ENCODE measurements at places on chromosomes 7 and 10.

DNA sequence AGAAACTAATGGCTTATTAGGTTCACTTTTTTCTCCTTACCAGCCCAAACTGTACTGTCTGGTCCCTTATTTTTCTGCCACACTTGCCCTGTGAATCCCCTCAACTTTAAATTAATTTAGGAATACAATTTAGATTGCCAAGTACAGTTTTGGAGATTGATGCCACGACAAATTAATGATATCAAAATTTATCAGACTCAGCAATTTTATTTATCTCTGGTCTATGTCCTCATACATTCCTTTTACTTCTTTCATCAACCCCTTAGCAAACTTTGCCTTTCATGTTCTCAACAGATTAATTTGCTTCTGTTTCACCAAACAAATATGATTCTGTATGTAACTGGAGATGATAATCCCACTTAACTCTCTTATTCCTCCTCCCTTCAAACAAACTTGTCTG, 38.2 kb downstream of the SHOC2 start:
- no peak for DNase-seq

DNA sequence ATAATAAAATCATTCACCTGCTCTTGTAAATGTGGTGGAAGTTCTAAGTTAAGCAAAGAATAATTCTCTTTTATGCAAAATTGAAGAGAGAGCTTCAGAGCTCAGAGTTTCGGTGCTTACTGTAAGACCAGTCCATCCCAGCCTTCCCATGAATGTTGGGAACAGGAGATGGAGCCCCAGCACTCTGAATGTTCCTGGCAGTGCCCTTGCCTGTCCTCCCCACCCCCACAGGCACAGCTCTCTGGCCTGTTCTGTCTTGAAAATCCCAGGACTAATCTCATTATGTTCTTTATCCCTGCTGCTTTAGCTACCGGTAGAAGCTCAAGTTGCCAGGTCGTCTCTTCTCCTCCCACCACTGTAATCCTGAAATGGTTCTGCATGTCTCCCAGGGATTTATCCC, 29.1 kb upstream of the LHFPL3 start:
- DNase-seq = no peak

GRCh38 chr10:43225787-43226153, 41.1 kb downstream of the RASGEF1A start:
- no peak for DNase-seq

DNA sequence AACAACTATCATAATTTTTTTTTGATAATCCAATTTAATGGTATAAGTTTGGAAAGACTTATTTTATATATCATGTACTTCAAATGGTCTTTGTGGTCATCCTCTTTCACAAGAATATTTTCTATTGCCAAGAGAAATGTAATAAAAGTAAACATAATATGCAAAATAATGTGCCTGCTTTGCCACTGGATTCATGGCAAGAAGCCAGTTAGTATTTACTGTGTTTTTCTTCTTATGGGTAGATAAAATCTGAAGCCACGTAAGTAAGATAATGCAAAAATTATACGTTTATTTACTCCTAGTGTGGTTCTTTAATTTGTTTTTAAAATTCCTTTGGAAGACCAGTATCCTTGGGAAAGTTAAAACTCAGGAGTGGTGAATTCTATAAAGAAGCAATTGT, 258.5 kb downstream of the ARL4A start:
- no peak for DNase-seq

DNA sequence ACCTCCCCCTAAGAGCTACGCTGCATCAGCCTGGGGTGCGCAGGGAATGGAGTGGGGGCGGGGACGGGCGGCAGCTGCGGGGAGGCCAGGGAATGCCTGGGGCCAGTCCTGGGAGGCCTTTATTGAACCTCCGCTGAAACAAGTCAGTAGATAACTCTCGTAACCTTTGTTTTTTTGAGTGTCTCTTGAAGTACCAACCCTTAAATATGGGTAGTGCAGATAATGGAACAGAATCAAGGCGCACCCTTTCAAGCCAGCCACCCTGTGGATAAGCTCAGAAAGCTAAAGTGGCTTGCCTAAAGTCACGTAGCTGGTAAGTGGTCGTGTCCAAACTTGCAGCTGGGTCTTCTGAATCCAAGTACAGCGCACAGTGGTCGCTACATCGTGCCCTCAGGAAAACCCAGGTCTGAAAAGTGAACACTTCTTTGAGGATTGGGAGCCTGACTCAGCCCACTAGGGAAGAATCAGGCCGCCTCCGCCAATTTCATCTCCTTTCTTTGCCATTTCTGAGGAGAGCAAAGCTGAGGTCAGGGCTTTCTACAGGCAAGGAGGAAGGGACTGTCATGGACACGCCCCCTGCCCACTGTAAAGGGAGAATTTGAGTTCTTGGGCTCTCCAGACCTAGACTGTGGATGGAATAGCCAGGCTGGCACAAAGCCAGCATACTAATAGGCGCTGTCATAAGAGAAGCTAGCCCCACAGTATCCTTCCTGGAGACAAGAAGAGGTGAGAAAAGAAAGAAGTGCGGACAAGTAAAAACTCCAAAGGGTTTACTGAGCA, 3.2 kb upstream of the EGR2 start:
- no peak for DNase-seq

DNA sequence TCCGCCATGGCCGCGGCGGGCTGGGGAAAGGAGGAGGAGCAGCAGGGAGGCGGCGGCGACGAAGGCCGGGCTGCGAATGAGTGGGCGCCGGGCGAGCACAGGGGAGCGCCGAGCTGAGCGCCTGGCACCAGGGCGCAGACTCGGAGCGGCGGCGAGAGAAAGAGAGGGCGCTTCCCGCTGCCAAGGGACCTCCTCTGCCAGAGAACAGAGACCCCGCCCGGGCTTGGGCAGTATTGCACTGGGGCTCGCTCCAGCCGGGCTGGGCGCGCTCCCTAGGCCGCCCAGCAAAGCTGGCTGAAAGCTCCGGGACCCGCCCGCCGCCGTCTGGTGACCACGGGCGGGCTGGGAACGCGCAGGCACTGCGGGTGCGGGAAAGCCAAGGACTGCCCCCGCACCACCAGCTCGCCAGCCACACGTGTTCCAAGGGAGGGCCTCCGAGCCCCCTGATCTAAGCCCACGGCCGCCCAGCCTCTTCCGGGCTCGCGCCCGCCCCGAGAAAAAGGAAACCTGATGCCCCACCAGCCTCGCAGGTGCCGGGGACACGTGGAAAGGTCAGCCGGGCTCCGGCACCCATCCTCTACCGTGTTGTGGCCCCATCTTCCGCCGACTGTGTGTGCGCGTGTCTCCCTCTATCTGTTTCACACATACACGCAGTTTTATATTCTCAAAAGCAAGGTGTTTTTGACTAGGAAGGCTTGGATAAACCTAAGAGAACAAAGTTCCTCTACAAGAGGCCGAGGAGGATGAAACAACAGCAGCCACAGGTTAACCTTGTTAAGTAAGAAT, at the start of gene CCDC6:
TSS of gene CCDC6 (minus strand) at position 140 of the 786 bp plus-strand sequence. CDS start at position 8, 132 bp downstream.
- DNase-seq = peak; percentile 76

GRCh38 chr7:79734181-79734580, 280.7 kb upstream of the MAGI2 start:
- DNase-seq = no peak

GRCh38 chr10:132627666-132628531, 90.3 kb downstream of the INPP5A start:
- DNase-seq = no peak

- no peak for DNase-seq
These were observed 212.5 kb upstream of the SH2B2 start for GRCh38 chr7:102073931-102074880.

- no peak for DNase-seq
These were observed 16.8 kb downstream of the OSBPL3 start for GRCh38 chr7:24963218-24963617.

- DNase-seq = no peak
These were observed 101.2 kb downstream of the RAB18 start for GRCh38 chr10:27605318-27605717.

DNA sequence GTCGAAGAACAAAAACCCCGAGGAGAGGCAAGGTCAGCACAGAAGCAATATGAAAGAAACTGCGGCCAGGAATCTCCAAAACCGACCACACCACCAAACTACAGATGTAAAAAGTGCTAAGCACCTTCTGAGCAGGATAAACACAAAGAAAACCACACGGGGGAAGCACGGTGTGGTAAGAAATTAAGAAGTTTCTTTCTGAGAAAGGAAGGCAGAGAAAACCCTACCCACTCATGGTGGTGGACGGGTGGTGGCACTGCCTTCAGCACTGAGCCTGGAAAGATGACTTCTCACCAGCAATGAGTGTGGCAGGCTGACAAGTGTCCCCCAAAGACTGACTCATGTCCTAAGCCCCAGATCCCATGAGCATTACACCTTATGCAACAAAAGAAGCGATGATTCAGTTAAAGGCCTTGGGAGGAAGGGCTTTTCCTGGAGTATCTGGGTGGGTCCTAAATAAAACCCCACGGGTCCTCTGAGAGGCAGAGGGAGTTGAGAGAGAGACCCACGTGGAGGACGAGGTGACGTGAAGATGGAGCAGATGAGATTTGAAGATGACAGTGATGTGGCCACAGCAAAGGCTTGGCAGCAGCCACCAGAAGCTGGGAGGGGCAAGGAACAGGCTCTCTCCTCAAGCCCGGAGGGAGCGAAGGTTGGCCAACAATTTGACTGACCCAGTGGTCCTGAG, 124.9 kb downstream of the DLG5 start:
- DNase-seq = no peak

GRCh38 chr7:3887096-3887690, 586.1 kb downstream of the SDK1 start:
- DNase-seq = no peak

GRCh38 chr10:132974886-132975830, 32.8 kb upstream of the CFAP46 start:
- no peak for DNase-seq

DNA sequence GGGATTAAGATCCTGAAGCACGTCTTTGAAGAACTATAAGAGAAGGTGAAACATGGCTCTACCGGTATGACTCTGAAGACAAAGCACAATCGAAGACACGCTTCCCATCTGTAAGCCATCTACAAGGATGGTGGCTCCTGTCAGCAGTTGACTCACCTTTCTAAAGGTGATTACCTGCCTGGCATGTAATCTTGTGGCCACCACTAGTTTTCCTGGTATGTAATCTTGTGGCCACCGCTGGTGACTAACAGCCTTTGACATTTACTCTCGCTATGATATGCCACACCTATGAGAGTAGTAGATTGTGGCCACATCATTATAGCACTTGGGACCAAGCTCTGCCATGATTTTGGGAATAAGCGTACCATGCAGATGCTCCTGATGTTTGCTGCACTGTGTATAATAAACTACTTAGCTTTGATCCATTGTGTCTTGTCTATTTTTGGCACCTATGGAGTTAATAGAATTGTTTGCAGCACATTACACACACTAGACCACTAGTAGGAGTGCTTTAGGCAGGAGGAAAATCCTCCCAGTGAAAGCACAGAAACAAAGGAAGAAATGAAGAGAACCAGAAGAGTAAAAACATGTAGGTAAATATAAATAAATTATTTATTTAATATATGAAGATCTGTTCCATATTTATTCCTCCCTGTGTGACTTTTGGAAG, 59.8 kb downstream of the VAX1 start:
- no peak for DNase-seq

GRCh38 chr10:78599122-78599853, 469.5 kb upstream of the ZMIZ1 start:
- no peak for DNase-seq

DNA sequence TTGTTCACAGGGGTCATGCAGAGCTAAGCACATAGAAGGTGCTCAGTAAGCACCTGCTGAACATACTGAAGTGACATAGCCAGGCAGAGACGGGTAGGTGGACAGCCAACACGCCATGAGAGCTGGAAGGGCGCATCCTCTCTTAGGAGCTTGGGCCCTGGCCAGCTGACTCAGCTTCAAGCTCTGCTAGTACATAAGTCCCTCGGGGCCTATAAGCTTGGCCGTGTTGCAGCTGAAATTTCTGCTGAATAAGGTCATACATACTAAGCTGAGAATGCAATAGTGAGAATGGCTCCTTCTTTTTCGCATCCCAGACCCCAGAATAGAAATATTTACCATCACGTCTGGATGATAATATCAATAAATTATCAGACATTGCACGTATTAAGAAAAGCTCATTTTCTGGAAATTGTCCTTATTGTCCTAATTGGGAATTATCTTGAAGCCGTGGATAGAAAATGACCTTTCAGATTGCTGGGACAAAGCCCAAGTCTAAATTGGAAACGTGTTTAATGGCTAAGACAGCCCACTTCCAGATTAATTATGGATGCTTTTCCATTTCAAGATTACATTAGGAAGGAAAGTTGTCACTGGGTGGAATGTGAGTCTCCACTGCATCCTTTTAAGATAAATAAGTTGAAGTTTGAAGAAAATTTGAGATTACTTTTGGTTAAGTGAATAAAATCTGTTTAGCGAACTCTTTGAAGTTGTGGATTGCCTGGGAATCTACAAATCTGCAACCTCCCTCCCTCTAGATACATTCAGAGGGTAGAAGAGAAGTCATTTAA, 287.1 kb upstream of the C7orf33 start:
- no peak for DNase-seq

DNA sequence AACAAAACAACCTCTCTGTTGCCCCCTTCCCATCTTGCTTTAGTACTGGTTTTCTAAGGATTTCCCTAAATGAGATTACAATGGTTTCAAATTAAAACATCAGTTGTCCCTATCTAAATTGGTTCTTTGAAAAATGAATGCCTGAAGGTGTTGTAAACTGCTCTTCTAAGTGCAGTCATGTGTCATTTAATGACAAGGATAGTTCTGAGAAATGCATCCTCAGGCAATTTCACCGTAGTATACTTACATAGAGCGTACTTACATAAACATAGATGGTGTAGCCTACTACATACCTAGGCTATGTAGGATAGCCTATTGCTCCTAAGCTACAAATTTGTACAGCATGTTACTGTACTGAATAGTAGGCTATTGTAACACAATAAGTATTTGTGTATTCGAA, 278.1 kb downstream of the MAGI2 start:
- DNase-seq = no peak

GRCh38 chr7:90931986-90932916, 332.0 kb upstream of the FZD1 start:
- peak; percentile 3 for DNase-seq

DNA sequence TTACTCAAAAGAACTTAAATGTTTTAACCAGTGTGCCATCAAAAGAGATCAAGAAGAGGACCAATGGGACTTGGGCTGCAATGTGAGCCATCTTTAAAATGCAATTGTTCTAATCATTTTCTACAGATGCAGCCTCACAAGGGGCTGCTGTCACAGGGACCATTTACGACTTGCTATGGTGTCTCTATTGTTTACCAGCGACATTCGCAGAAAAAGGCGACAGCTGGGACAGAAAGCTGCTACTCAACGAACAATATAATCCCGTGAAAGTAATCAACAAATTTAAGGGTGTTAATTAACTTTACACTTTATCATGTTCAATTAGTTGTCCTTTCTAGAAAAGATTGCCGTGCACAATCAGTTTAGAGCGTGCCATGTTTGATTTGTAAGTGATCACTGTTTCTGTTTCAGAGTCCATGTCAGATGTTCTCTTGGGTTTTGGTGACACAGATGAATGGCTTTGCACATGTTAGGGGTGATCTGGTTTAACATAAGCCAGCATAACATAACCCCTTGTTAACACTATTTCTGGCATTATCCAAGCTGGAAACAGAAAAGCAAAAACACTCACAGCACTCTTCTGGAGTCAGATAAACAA, 110.8 kb downstream of the HIBADH start:
- DNase-seq = no peak

- DNase-seq = no peak
These were observed 77.8 kb downstream of the TCERG1L start for GRCh38 chr10:131233611-131234258.

- no peak for DNase-seq
These were observed 148.1 kb downstream of the ARHGAP21 start for GRCh38 chr10:24575481-24576002.

- DNase-seq = no peak
These were observed 79.1 kb downstream of the VTI1A start for GRCh38 chr10:112526139-112526538.
